Right cardiac atrium (tissue), 5 donors: ENCODE measurements at places on chromosomes 7 and 10.

DNA sequence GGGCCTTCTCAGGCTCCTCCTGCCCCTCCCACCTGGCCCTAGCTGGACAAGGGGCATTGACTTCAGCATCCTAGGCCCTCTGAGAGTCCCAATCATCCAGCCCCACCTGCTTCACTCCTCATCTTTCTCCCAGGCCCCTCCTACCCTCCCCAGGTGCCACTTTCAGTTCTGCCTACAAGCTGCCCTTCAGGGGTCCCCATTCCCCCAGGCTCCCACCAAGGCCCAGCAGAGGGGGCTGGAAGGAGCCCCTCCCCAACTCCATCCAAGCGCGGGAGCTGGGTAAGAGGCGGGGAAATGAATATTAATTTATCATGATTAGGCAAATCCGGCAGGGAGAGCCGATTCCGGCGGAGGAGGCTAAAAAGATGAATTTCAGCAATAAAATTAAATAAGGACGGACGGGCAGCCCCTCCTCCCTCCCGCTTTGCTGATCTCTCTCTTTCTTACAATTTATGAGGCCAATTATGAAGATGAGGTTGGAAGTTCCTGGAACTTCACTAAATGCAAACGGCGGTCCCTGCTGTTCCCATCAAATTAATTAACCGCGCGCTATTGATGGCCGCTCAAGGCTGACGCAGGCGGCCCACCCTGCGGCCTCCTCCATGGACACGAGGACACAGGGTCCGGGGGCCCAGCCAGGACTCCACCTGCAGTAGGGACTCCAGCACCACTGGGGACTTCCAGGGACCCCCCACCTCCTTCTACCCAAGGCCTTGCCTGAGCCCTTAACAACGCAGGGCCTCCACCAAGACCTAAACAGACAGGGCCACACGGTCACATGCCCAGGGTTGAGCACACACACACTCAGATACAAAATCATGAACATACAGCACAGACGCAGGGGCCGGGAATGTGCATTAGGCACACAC lies 13.9 kb downstream of the POLL start:
- no peak for DNase-seq

DNA sequence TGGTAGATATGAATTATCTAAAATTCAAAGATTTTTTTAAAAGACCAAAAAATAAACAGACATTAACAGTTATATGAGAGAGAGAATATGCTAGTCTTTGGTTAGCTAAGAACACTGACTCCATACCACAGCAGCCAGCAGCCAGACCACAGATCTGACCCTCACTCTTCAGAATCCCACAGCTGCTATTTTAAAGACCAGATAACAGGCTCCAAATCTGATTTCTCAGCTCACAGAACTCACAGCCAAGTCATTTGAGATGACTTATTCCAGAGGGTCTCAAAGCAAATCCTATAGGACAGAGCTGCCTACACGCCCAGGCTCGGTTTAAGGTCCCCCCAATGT lies 20.4 kb downstream of the NUDCD3 start:
- DNase-seq, result no peak

- DNase-seq, result no peak
Observed at GRCh38 chr10:52517012-52517411, 202.9 kb downstream of the DKK1 start.

GRCh38 chr10:100518761-100519241 lies 860 bp downstream of the SEC31B start:
- peak; percentile 68 for DNase-seq

DNA sequence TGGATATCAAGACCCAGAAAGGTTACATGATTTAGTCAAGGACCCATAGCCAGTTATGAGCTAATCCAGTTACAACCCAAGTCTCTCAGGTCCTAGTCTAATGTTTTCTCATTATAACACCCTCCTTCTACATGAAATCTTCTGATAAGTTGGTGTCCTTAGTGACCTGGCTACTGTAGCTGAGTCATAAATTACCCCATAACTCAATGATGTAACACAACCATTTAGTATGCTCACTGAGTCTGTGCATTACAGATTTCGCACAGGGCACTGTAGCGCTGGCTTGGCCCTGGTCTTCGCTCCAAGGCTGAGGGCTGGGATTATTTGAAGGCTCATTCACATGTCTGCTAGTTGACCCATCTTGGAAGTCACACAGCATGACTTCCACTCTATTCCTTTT lies 36.0 kb upstream of the GLCCI1 start:
- no peak for DNase-seq

DNA sequence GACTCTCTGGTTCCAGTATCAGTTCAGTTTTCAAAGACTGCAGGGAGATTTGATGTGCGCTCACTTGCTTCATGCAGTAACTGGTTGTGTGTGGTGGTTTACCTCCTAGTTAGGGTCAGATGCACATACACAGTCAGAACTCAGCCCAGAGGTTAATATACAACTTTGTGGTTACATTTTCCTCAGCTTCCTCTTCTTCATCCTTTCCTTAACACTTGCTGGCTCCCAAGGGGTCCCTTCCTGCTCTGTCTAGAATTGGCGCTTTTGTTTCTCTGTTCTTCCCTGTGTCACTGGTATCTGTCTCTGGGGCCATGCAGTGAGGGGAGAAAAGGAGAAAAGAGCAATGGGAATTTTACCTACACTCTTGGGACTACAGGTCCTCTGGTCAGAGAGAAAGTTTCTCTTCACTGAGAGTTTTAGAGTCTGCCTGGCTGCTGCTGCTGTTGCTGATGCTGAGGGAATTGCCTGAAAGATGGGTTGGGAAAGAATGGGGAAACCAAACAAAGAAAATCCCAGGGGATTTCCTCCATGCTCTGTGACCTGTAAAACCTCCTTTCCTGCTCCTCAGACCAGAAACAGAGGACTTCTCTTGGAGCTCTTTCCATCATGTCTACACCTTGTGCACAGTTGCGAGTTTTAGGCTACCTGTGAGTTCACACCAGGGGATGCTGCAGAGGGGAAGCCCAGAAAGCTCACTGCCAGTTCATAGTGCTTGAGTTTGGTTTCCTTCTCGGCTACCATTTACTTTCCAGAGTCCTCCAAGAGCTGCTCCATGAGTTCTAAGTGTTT lies 74.6 kb downstream of the WDFY4 start:
- no peak for DNase-seq

- no peak for DNase-seq
Observed at GRCh38 chr7:63031838-63032436, 966.7 kb upstream of the ZNF722 start.

GRCh38 chr10:97179731-97180362 lies 5.9 kb downstream of the SLIT1 start:
- peak; percentile 37 for DNase-seq

- DNase-seq, result no peak
Observed at GRCh38 chr10:84155521-84155920, 16.2 kb downstream of the GHITM start.

GRCh38 chr7:98387131-98387530 lies 13.8 kb downstream of the BAIAP2L1 start:
- DNase-seq, result no peak

DNA sequence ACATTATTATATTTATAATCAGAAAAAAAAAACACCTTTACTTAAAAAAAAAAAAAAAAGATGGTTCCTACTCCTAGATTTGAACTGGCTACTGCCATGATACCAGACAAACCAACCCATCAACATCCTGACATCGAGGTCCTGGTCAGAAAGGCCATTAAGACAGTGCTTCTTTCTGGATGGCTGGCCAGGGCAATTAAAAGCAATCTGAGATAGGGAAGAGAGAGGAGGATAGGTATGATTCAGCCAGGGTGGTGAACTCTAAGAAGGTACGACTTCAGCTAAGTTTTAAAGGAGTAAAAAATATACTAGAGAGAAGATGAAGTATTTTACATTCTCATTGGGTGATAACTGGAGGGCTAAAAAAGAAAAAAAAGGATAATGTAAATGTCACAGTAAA lies 139.0 kb downstream of the DOCK4 start:
- no peak for DNase-seq

DNA sequence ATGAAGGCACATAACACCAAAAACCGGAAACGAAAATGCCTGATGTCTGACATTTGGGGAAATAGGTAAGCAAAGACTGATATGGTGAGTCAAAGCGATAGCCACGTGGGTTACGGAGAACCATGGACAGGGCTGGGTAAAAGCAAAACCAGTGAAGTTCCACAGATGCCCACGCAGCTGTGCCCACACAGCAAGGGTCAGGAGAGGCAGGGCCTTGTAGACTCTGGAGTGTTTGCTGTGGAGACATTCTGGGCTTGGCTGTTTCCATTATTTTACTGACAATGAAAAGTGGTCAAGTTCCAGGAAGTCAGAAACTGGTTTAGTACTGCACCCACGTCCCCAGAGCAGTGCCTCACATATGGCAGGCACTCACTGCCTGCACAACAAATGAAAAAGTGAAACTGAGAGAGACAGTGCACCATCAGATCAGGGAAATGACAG lies 148.7 kb downstream of the ZMYND11 start:
- no peak for DNase-seq

GRCh38 chr7:30916255-30916654 lies 4.6 kb downstream of the AQP1 start:
- DNase-seq, result peak; percentile 33

DNA sequence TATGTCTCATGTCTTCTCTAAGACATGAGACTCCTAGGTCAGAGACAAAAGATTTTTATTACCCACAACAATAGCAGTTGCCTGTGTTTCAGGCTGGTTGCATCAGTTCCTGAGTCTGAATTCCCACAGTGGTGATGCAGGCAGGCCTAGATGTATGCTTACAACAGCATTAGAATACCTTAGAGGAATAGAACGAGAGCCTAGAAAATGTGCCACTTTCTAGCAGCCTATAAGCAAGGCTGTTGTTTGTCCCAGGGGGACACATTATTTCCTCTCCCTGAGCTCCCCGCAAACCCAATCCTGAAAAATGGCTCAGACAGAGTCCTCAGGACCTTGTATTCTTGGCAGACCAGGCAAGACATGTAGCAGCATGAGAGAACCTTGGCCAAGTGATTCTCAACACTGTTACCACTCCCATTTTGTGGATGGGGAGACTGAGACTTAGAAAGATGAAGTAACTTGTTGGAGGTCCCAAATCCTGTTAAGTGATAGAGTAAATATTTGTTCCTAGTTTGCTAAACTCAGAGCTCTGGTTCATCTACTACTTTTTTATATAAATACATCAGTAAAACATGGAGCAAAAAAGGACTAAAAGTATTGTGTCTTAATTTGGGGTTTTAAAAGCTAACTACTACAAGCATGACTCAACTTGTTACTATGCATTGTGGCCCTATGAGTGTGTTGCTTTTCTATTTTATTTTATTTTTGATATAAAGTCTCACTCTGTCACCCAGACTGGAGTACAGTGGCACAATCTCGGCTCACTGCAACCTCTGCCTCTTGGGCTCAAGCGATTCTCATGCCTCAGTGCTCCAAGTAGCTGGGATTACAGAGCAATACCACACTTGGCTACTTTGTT lies 14.2 kb downstream of the VTI1A start:
- DNase-seq, result no peak

GRCh38 chr10:126324826-126325225 lies 63.5 kb downstream of the ADAM12 start:
- no peak for DNase-seq

DNA sequence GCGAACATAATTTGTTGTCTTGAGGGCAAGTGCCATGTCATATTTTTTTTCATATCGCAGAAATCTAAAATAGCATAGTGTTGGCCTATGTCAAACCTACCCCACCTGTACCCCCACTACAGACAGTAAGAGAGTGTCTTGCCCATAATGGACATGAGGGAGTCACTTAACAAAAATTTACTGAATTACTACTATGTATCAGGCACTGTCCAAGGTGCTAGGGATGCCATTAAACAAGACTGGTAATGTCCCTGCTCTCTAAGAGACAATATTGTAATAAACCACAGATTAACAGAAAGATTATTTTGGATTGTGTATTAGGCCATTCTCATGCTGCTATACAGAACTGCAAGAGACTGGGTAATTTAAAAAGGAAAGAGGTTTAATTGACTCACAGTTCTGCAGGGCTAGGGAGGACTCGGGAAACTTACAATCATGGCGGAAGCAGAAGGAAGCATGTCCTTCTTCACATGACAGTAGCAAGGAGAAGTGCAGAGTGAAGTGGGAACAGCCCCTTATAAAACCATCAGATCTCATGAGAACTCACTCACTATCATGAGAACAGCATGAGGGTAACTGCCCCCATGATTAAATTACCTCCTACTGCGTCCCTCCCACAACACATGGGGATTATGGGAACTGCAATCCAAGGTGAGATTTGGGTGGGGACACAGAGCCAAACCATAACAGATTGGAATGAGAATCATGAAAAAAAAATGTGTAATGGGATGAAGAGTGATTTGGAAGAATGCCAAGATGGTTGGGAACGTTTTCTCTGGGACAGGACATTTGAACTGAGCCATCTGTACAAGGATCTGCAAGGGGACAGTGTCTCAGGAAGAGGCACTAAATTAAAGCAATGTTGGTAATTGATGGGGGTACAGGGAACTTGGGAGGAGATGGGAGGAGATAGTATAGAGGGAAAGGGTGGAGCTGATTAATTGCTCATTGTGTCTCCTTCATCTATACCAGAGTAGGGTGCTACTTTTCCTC lies 108.5 kb downstream of the FAM107B start:
- no peak for DNase-seq

DNA sequence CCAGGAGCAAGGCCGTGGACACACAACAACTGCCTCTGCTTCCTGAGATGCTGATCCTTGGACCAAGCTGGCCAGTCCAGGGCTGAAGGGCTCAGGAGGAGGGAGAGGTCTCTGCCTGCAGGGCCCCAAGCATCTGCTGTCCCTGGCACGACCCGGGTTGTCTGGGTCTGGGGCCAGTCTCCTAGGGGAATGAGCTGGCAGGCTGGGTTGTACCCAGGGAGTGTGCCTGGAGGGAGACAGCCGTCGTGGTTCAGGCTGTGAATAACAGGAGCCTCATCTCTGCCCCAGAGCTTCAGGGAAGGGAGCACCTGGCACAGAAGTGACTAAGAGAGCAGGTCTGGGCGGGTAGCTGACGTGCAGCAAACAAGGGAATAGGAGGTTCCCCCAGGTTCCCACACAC lies 17.9 kb upstream of the SERPINE1 start:
- DNase-seq, result no peak

GRCh38 chr10:103451831-103452505 lies at the start of gene CALHM2:
Gene CALHM2 (minus strand): TSS chr10:103452370. CDS start chr10:103449941, 2,429 bp downstream.
- peak; percentile 91 for DNase-seq

DNA sequence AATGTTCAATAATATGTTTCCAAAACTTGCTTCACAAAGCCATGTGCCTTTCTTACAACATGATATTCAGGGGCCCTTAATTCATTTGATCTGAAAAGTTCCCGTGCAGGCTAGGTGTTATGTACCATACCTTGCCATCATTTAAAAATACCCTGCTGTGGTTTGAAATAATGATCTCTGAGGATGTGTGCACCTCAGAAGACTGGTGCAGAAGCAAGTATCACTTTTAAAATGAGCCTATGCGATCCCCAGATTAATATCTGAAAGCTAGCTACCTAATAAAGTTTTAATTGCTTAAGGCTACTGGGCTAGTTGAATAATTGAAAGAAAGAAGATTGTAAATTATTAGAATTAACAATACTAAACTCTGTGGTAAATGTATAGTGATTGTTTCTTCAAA lies 262.4 kb downstream of the CDK14 start:
- DNase-seq, result no peak
